ENCODE measurements at places on chromosomes 4 and X. TPM values are rescaled to one million over a fixed set of nuclear protein-coding genes. Genes with fewer than 3 reads are reported as not detected.

PAGE5 gene
- total RNA-seq: not detected

NEIL3 gene
- total RNA-seq: 2.8 TPM

PF4V1 gene
- not detected for total RNA-seq

CYTL1 gene
- 30.6 TPM for total RNA-seq

AMER1 gene
- 2.0 TPM for total RNA-seq

KCNIP4 gene
- total RNA-seq: not detected

ZCCHC18 gene
- total RNA-seq: 1.8 TPM

TMEM184C gene
- 38.6 TPM for total RNA-seq

BTC gene
- not detected for total RNA-seq
